ENCODE measurements at places on chromosomes 7 and 10.

DNA sequence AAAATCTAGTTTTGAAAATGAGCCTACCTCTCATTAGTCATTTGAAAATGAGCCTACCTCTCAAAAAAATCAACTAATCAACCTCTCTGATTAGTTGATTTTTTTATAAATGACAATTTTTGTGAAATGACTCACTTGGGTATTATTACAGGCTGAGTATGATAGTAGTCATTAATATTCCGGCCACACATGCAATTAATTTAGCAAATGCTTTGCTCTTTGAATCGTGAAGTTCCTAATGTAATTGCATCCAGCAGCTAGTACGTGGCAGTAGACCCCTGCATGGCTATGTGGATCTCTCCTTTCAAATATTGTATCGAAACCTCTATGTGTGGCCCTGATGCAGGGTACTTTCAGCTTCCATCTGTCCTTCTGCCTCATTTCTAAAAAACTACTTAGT, 245.9 kb upstream of the PHYHIPL start:
- DNase-seq: no peak

DNA sequence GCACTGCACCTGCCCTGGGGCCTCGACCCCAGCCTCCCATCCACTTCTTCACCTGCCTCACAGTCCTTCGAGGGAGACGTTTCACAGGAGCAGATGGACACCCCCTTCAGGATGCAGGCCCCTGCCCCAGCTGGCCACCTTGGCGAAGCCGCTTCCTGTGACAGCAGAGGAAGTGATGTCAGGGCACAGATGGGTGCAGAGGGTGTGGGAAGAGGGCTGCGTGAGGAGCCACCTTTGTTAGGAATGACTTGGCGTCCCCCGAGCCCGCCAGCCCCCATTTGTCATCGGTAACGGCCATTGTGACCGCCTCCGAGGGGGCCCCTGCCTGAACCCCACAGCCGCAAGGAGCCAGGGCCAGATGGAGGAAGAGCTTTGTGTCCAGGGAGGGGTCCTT, 47.4 kb upstream of the SLC29A3 start:
- no peak for DNase-seq

DNA sequence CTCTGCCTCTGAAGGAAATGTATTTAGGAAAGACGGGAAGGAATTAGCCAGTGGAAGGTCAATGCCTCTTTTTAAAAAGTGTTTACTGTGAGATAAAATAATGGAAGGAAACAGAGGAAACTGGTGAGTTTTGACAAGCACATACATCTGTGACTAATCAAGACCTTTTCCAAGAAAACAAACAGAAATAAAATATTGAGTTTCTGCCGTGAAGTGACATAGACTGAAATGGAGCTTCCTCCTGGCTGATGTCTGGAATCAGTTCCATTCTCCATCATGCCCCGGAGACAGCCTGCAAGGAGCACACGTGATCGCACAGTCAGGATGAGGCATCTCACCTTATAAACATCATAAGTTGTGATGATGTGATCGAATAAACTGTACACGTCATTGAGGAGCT, 30.7 kb downstream of the TECTB start:
- DNase-seq: no peak

GRCh38 chr10:76305930-76306615, 874.6 kb downstream of the LRMDA start:
- no peak for DNase-seq

Data from stimulated activated CD4-positive, alpha-beta T cell treated with anti-CD3 and anti-CD28 coated beads, Interleukin-4, amount 100 ng/mL, for 24 hours (primary cell).